ENCODE measurements at places on chromosomes 1 and 21.
A peak's percentile ranks its signal among the peaks of the same experiment; 100 is the strongest.

DNA sequence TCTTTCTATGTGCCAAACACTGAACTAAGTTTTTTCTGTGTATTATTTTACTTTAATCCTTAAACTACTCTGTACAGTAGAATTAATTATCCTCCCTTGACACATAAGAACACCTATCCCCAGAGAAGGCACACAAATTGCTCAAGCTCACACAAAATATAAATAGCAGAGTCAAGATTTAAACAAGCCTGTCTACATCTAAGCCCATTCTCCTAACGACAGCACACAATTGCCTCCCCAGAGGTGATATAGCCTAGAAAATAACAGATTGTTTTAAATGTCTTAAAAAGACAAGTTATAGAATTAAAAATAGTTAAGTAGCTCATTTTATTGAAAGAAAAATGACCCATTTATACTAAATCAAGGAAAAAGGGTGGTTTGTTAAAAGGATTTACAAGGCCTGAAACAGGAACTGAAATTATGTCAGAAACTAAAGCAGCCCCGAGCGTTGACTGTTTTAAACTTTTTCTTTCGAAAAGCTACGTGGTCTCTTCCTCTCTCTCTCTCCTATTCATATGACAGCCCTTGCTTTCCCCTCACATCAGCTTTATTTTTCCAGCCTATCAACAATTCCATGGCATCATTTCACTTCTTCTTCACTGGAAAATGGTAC, 30.5 kb downstream of the TNFSF18 start:
- no peaks in the 10 kb centered on the region for H3K4me1 ChIP-seq
- no peaks in the 10 kb centered on the region for H3K27me3 ChIP-seq
- H3K36me3 ChIP-seq = no peaks in the 10 kb centered on the region
- no peak overlapping the region for H3K27ac ChIP-seq
- DNase-seq = no peak

- DNase-seq = no peak
- no peak overlapping the region for H3K4me3 ChIP-seq
- H3K36me3 ChIP-seq = no peaks in the 10 kb centered on the region
- peaks cover 9% of the 10 kb centered on the region for H3K27me3 ChIP-seq
- H3K4me1 ChIP-seq = peaks cover 10% of the 10 kb centered on the region
- H3K27ac ChIP-seq = no peak overlapping the region
Measured at GRCh38 chr1:167443757-167444156, 74.6 kb downstream of the CD247 start.

- DNase-seq = peak; percentile 27
- no peak overlapping the region for H3K4me3 ChIP-seq
- H3K27me3 ChIP-seq = no peaks in the 10 kb centered on the region
- no peak overlapping the region for H3K27ac ChIP-seq
Measured at GRCh38 chr21:45516671-45517151, 25.5 kb downstream of the SLC19A1 start.

DNA sequence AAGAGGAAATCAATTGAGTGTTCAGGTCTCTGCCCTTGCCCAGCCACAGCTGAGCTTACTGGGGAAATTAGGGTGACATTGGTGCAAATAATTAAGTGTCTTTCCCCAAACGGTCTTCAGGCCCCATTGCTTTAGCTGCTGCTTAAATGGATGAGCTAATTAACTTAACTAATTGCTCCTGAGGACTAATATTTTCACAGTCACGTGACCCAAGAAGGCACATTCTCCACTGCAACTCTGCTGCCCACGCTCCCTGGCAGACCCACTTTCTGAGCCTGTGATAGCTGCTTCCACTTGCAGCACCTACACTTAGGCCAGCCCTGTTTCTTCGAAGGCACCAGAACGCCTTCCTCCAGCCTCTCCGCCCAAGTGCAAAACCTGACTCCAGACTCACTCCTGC, 56.2 kb downstream of the SYT2 start:
- no peak overlapping the region for H3K27ac ChIP-seq
- no peaks in the 10 kb centered on the region for H3K36me3 ChIP-seq
- DNase-seq = no peak
- H3K4me1 ChIP-seq = no peaks in the 10 kb centered on the region
- peaks cover 61% of the 10 kb centered on the region for H3K27me3 ChIP-seq

- DNase-seq = no peak
- peaks cover 14% of the 10 kb centered on the region for H3K4me1 ChIP-seq
- H3K27ac ChIP-seq = peak overlapping the region; percentile 44
- H3K4me3 ChIP-seq = no peak overlapping the region
- H3K27me3 ChIP-seq = no peaks in the 10 kb centered on the region
Measured at GRCh38 chr1:145785547-145785946, 38.3 kb downstream of the RNF115 start.

DNA sequence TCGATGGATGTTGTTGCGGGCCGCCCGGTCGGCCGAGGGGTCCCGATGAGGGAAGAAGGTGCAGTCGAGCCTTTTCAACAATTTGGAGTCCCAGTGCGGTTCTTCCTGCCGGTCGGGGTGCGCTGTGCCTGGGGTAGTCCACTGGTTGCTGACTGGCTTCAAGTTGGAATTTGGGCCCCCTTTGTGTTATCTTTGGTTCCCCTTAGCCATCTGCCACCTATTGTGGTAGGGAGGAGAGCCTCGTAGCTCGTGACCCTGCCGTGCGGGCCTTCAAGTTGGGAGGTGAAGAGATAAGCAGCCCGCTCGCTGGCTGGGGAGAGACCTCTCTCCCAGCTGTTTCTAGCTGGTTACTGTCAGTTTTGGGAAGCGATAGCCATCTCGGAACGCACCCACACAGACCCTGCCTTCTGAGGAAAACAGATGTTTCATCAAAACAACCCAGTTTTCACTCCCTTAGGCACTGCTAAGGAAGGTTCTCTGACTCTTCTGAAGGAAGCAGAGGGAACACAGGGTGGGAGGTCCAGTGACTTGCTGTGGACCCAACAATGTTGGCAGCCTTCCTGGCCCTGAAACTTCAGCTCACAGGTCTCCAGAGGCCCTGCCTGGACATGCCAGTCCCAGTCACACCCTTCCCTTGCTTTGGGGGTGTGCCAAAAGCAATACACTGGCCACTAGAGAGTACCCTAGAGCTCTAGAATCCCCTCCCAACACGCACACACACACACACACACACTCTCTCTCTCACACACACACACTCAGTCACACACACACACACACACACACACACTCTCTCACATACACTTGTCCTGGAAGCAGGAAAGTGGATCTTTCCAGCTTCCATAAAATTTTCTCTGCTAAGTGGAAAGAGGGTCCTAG, 1.0 kb downstream of the BTG2 start:
- H3K27me3 ChIP-seq = no peaks in the 10 kb centered on the region
- H3K27ac ChIP-seq = peak overlapping the region; percentile 99
- peaks cover 56% of the 10 kb centered on the region for H3K4me1 ChIP-seq
- H3K4me3 ChIP-seq = peak overlapping the region; percentile 99
- H3K36me3 ChIP-seq = peaks cover 39% of the 10 kb centered on the region

GRCh38 chr21:46386734-46387088, 62.8 kb downstream of the PCNT start:
- H3K27ac ChIP-seq = no peak overlapping the region
- H3K4me1 ChIP-seq = no peaks in the 10 kb centered on the region
- peaks cover 59% of the 10 kb centered on the region for H3K36me3 ChIP-seq
- H3K4me3 ChIP-seq = no peak overlapping the region

GRCh38 chr1:40053138-40053887, 12.8 kb downstream of the CAP1 start:
- H3K27ac ChIP-seq = no peak overlapping the region
- H3K4me3 ChIP-seq = no peak overlapping the region
- DNase-seq = no peak
- peaks cover 75% of the 10 kb centered on the region for H3K4me1 ChIP-seq
- H3K27me3 ChIP-seq = no peaks in the 10 kb centered on the region
- H3K36me3 ChIP-seq = peaks cover 26% of the 10 kb centered on the region

GRCh38 chr1:208595745-208596144, 351.6 kb upstream of the PLXNA2 start:
- no peaks in the 10 kb centered on the region for H3K4me1 ChIP-seq
- H3K27ac ChIP-seq = no peak overlapping the region
- H3K36me3 ChIP-seq = no peaks in the 10 kb centered on the region
- DNase-seq = no peak
- no peaks in the 10 kb centered on the region for H3K27me3 ChIP-seq
- H3K4me3 ChIP-seq = no peak overlapping the region

DNA sequence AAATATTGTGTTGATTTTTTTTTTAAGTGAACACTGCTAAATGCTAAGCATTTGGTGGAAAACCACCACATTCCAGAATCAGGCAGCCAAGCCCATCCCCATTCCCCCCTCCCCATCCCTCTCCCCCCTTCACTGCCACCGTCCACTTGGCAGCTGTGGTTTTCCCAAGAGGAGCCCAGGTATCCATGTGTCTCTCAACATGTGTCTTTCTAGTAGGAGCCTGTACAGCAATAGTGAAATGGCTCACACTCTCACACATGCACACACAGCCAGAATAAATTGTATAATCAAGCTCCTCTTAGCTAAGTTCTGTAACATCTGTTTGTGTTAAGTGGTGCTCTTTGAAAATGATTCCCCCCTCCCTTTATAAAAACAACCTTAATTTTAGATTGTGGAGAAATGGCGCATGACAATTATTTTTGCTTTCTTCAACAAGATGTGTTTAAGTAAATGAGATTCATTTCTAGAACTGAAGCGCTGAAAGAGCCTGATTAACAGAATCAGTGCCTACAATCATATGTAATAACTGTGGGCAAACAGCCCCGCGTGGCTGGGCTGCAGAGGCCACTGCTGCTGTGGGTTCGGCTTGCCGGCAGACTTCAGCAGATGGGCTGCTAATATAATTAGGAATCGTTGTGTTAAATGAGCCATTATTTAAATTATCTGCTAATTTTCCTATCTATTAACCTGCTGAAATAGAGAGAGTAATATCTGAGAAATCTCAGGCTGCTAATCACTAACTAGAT, 43.3 kb downstream of the BACE2 start:
- H3K4me1 ChIP-seq = no peaks in the 10 kb centered on the region
- no peak overlapping the region for H3K27ac ChIP-seq
- no peaks in the 10 kb centered on the region for H3K36me3 ChIP-seq

DNA sequence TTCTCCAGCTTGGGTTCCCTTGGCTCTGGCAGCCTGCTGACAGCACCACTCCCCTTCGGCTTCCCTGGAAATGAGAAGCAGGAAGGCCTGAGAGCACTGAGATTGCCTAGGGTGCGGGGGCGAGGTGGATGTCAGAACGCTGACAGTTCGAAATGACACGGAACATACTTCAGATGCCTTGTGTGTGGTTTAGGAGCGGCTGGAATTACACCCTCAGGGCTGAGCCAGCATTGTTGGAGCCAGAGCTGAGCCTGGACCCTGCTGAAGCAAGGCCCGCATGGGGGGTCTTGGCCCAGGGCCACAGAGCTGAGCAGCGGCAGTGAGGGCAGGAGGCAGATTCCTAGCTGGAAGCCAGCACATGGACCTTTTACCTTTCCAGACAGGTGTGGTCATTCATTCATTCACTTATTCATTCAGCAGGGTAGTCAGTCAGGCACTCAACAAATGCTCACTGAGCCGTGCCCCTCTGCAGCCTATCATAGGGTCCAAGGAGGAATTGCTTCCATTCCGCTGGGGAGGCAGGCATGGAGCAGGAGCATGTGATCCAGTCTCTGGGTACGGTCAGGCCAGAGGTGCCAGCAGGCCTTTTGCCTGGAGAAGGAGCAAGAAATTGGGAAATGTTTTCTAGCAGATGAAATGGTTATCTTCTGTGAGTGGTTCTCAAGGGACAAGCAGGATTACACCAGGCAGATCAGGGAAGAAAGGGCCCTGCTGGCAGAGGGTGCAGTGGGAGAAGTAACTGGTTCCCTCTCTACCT, 6.6 kb upstream of the FOXE3 start:
- H3K4me3 ChIP-seq = no peak overlapping the region
- no peaks in the 10 kb centered on the region for H3K4me1 ChIP-seq
- no peaks in the 10 kb centered on the region for H3K36me3 ChIP-seq
- peaks cover 8% of the 10 kb centered on the region for H3K27me3 ChIP-seq

DNA sequence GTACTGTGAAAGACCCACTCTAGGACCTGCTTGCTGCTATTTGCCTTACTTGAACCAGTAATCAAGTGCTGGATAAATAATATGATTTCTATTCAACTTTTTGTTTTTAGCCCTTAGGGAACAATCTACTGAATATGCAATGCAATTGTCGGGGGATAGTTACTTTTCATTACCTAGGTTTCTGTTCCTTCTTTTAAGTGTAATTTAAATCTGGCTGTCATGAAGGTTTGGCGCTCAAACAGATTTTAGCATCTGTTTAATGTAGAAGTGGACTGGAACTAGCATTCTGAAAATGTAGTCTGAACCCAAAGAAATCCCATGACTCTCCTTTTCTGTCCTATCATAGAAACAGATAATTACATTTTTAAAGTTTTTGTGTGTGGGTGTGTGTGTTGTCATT, 4.8 kb downstream of the MGST3 start:
- H3K27ac ChIP-seq = no peak overlapping the region
- no peaks in the 10 kb centered on the region for H3K27me3 ChIP-seq
- H3K4me3 ChIP-seq = no peak overlapping the region
- peaks cover 17% of the 10 kb centered on the region for H3K36me3 ChIP-seq
- no peak for DNase-seq

- H3K4me1 ChIP-seq = no peaks in the 10 kb centered on the region
- no peaks in the 10 kb centered on the region for H3K27me3 ChIP-seq
Measured at GRCh38 chr21:36456729-36457414, 23.1 kb downstream of the CLDN14 start.

DNA sequence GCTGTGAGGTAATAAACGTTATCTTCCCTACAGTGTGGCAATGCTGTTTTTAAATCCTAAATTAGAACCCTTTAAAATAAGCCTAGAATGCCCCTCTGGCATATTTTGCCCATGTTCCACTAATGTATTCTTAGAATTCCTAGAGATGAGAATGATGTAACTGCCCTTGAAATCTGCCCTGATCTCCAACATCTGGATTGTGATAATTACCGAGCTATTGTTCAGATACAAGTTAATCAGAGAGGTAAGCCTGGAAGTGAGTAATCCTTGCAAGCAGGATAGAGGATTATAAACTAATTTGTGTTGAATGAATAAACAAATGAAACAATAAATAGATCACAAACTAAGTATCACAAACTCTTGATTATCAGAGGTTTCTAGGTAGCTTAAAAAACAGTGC, 107.8 kb upstream of the DMRTA2 start:
- H3K27ac ChIP-seq = no peak overlapping the region
- no peak overlapping the region for H3K4me3 ChIP-seq
- H3K36me3 ChIP-seq = peaks cover 15% of the 10 kb centered on the region

GRCh38 chr1:41666981-41667631, 182.6 kb upstream of the EDN2 start:
- peaks cover 13% of the 10 kb centered on the region for H3K4me1 ChIP-seq
- H3K4me3 ChIP-seq = no peak overlapping the region
- H3K36me3 ChIP-seq = no peaks in the 10 kb centered on the region

- H3K27me3 ChIP-seq = no peaks in the 10 kb centered on the region
- no peak overlapping the region for H3K4me3 ChIP-seq
- H3K4me1 ChIP-seq = peaks cover 11% of the 10 kb centered on the region
- H3K36me3 ChIP-seq = no peaks in the 10 kb centered on the region
- no peak overlapping the region for H3K27ac ChIP-seq
Measured at GRCh38 chr1:69913977-69914376, 291.4 kb downstream of the LRRC40 start.

GRCh38 chr1:109884242-109884891, 26.3 kb upstream of the CSF1 start:
- H3K27me3 ChIP-seq = no peaks in the 10 kb centered on the region
- no peak overlapping the region for H3K4me3 ChIP-seq
- no peak for DNase-seq
- no peak overlapping the region for H3K27ac ChIP-seq
- H3K36me3 ChIP-seq = no peaks in the 10 kb centered on the region
